GM12878 (cell line): ENCODE measurements at places on chromosomes 7 and 10.

DNA sequence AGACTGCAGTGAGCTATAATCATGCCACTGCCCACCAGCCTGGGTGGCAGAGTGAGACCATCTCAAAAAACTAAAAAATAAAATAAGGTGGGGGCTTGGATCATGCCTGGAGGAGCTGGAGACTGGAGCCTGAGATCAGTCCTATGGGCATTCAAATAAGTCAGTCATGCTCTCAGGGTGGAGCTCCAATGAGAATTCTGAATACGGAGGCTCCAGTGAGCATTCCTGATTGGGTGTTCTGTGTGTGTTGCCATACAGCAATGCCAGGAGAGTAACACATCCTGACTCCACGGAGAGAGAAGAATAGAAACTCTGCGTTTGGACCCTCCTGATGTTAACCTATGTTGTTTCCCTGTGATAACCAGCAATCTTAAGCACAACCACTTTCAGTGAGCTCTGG, 16.0 kb downstream of the UBE2D4 start:
- no peak for DNase-seq

DNA sequence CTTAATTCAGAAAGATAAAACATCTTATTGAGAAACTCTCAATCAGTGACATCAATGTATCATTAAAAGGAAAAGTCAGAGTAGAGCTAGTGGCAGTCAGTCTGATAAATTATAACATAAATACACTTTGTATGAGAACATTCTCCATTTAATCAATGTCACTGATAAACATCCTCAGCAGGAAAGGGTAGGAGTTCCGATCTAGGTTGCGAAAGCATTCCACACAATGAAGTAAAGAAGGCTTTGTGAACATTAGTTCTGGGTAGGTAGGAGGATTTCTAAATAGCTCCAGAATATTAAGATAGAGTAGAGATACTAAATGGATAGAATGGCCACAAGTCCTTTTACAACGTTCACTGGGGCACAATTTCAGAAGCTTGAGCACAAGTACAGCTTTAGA, 179.7 kb upstream of the MALRD1 start:
- no peak for DNase-seq

DNA sequence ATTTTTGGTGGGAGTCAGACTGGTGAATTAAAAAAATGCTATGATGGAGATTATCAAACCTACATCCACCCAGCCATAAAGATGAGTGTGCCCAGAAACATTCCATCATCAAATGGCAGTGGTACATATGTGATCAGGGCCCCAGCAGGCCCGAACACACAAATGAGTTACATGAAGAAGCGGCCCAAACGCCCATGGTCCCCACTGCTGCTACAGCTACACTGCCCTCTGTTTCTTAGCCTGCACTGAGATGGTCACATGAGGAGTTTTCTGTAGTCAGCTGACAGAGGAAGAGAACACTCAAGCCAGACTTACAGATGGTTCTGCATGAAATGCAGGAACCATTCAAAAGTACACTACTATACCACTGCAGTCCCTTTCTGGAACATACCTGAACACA, 96.4 kb upstream of the ARID5B start:
- DNase-seq: no peak

- DNase-seq: no peak
Measured at GRCh38 chr7:117592011-117592635, 112.3 kb downstream of the CFTR start.

- no peak for DNase-seq
Measured at GRCh38 chr10:102090772-102091171, 25.6 kb downstream of the HPS6 start.

- no peak for DNase-seq
Measured at GRCh38 chr10:73209705-73210104, 37.4 kb downstream of the DNAJC9 start.

- no peak for DNase-seq
Measured at GRCh38 chr10:132345345-132345744, 13.4 kb downstream of the LRRC27 start.

DNA sequence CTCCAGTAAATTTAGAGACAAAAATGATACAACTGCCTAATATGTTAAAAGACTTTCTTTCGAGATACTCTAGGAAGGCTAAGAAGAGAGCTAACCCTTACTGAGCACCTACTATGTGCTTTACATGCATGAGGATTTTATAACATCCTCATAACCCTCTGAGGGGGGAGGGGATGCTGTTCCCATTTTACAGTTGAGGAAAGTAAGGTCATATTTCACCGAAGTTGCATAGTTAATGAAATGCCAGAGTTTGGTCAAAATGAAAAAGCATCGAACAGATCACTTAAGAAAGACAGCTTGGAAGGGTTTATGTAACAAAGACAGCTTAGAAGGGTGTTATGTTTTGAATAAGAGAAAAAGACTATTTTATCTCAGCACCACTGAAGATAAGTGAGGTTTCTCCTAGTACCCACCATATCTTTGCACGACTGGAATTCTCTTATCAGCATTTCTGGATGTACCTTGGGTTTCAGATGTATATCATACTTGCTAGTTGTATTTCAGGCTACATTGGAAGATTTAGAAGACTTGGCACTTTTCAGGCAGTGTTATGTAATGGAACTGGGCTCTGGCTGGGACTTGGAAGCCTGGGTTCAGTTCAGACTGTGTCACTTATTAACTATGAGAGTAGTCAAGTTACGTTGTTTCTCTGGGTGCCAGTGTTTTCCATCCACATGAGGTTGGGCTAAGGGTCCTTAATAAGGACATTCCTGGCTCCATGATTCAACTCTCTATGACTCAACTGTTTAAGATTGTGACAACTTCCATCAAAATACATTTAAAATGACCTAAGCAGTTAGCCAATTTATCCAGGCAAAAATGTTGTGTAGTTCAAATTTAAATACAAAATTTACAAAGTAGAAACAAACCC, 6.0 kb downstream of the RHOBTB1 start:
- DNase-seq: no peak

GRCh38 chr10:68132391-68132790, 23.1 kb downstream of the MYPN start:
- DNase-seq: no peak

GRCh38 chr7:70790215-70791073, 341.5 kb upstream of the GALNT17 start:
- DNase-seq: no peak

GRCh38 chr10:43648398-43649184, at the start of gene ZNF32:
Gene ZNF32, minus strand, starts transcription at chr10:43648881. Its CDS starts 2,748 bp downstream, at chr10:43646133.
- DNase-seq: no peak

GRCh38 chr10:132274986-132275385, 32.8 kb downstream of the STK32C start:
- DNase-seq: no peak

DNA sequence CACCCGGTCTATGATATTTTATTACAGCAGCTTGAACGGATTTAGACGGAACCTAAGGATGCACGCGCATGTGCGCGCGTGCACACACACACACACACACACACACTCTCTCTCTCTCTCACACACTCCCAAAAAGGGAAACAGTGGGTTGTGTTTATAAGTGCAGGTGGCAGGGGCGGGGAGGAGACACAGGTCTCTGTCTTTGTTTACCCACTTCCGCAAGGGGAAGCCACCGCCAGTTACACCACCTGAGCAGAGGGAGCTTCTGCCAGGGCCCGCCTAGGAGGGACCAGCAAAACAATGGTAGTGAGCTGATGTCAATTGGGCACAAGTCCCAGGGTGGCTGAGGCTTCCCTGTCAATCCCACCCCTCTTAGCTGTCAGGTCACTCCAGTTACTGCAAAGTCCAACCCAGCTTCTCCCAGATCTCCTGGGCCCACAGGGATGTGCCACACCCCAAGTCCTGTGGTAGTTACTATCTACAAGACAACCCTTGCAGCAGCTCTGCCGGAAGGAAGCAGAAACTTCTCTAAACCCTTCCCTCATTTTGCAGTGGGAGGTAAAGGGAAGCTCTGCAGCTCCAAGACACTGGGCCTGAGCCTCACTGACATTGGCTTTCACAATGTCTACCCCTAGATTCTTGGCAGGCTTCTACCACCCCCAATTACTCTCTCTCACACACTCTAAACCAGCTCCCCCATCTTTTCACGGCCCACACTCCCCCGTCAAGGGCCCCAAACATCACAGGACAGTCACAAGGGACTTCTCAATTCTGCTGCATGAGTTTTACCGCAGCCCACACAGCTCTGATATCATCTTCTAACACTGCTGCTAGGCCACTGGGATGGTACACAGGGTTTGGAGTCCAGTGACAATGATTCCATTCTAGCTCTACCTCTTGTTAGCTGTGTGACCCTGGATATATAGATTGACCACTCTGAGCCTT, 17.6 kb downstream of the ANXA11 start:
- peak; percentile 56 for DNase-seq

DNA sequence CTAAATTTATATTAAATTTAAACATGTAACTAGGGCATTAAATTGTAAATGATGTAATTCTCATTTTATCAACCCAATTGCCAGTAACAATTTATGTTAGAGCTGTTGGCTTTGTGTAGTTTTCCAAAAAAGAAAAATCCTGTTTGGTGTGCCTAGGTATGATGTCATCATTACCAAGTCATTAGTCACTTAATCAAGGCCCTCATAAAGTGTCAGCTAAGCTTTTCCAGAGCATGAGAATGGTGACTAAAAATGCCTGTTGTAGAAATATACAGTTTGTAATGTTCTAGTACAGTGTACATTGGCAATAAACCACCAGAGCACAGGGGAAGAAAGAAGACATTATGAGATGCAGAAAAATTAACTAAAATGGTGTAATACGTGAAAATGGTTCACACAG, 593.8 kb upstream of the ANKRD30A start:
- DNase-seq: no peak

DNA sequence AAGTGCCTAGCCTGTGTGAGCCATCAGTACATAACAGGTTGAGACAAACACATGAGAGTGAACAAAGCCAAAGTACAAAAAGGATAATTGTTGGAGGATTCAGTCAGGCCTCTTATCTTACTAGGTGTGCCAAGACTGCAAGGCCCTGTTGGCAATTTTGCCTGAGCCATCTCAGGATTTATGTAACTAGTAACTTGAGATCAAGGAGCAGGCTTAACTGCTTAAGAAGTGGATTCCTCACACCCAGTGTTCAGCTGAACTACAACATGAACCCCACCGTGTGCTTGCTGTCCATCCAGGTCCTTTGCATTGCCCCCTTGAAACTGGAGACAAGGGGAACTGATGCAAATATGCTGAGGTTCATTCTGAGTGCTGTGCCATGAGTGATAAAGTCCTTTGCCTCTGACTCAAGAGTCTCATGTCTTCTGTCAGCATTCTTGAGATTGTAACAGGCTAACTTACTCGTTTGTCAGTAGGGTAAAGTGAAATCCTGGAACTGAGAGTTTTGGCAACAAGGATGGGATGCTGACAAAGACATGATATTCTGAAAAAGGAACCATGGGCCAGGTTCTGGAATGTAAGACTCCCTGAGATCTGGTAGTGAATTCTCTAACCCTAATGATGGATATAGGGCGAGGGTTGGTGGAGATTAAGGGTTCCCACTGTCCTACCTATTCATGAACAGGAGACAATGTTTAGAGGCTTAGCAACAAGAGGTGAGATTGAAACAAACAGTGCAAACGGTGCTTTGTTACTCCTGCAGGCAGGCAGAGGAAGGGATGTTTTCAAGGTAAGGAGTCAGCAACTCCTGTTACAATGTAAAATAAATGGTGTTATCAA, 44.1 kb upstream of the GATAD1 start:
- no peak for DNase-seq

DNA sequence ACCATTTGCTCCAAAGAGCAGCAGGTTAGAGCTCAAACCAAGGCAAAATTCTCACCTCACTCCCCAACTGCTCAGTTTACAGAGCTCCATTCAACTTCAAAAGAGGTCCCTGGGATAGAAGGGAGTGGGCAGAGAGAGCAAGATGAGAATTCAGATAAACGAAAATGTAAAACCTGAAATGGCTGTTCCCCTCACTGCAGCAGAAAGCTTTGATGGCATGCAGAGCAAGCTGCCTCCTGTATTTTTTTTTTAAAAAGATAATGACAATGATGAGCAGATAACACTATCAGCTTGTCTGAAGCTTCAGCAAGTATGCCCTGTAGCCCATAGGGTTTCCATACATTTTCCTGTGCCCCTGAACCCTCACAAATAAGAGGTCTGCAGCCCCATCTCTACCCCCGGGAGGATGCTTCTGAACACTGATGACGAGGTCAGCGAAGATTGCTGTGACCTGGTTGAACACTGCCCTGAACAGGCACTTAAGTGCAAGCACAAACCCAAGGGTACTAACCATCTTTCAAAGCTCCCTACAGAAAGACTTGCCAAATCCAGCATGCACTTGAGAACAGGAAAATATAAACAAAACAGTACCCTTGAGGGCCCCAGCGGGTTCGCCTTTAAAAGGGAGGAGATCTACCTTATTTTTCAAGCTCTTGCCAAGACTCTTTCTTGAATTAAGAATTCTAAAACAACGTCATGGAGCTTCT, 81.3 kb downstream of the GLI3 start:
- no peak for DNase-seq

- no peak for DNase-seq
Measured at GRCh38 chr10:7788639-7789286, 786 bp downstream of the ATP5F1C start.

- DNase-seq: no peak
Measured at GRCh38 chr10:89269433-89270152, 18.0 kb upstream of the LIPA start.

- no peak for DNase-seq
Measured at GRCh38 chr7:20399521-20399920, 68.8 kb downstream of the ITGB8 start.

DNA sequence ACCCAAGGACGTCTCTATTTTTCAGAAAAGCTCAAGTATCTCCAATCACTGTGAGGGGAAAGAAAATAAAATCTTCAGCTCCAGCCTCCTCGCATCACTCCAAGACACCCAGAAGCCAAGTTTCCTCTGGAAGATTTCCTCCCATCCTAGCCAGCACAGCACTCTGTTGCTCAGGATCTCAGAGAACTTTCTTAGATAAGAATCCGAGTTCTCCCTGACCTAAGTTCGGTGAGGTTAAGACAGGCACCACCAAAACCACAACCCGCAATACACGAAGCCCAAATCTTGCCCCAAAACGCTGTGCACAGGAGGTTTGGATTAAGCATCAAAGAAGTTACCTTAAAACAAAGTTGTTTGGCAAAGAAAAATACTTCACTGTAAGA, 4.2 kb downstream of the FAM53B start:
- no peak for DNase-seq

- DNase-seq: no peak
Measured at GRCh38 chr10:34075254-34075926, 739.7 kb downstream of the PARD3 start.

GRCh38 chr7:141695803-141696289, 6.1 kb downstream of the DENND11 start:
- no peak for DNase-seq

DNA sequence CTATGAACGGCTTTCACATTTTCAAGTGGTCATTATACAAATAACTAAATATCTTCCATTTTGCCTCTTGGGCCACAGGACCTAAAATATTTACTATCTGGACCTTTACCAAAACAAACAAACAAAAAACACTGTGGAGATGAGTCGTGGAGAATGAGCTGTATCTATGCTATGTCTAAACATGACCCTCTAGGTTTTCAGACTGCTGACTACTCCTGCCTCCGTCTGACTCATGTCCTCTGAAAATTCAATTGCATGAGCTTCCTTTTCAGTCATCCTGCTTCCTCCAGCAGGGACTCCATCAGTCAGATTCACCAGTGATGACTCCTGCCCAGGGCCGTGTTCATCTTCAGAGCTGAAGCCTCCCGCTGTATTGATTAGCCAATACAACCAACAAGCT, 96.8 kb downstream of the COL28A1 start:
- DNase-seq: no peak
